ENCODE measurements at places on chromosomes 6 and 20.

GRCh38 chr6:40419377-40419776 lies 167.8 kb downstream of the LRFN2 start:
- no peak for DNase-seq

DNA sequence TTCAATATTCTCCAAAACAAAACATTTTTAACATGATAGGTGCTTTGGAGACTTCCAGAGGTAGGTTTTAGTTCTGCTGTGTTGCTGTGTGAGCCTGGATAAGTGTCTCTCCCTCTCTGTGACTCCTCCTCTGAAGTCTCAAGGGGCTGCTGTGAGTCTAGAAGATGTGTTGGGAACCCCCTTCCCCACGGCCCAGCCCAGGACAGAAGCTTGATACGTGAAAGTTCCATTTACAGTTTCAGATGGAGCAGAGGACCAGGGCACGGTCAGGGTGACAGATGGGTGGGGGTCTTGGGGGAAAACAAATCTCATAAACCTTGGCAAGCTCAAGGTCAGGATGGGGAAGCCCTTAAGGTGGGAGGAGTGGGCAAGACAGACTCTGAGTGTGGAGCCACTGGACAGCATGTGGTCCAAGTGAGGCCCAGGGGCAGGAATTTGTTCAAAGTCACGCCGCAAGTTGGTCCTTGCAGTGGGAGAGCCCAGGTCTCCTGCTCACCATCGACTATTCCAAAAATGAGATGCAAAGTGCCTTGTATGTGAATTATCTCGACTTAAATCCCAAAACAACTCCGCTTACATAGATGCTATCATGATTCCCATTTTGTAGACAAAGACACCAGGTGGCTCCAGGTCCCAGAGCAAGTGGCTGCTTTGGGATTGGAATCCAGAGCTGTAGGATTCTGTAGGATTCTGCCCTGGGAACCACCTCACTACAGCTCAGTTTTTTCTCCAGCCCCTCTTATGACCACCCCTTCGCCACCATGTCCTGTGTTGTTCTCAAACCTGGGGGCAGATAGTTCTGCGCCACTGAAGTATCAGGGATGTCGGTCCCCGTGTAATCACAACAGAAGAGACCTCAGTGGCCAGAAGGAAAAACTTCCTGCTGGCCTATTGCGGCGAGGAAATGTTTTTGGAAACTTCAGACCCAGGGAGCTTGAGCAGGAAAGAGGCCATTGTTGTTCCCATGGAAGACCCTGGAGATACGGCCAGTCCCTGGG lies 1.9 kb downstream of the TGM2 start:
- DNase-seq, result no peak

GRCh38 chr20:10077886-10078285 lies 43.1 kb downstream of the ANKEF1 start:
- no peak for DNase-seq

DNA sequence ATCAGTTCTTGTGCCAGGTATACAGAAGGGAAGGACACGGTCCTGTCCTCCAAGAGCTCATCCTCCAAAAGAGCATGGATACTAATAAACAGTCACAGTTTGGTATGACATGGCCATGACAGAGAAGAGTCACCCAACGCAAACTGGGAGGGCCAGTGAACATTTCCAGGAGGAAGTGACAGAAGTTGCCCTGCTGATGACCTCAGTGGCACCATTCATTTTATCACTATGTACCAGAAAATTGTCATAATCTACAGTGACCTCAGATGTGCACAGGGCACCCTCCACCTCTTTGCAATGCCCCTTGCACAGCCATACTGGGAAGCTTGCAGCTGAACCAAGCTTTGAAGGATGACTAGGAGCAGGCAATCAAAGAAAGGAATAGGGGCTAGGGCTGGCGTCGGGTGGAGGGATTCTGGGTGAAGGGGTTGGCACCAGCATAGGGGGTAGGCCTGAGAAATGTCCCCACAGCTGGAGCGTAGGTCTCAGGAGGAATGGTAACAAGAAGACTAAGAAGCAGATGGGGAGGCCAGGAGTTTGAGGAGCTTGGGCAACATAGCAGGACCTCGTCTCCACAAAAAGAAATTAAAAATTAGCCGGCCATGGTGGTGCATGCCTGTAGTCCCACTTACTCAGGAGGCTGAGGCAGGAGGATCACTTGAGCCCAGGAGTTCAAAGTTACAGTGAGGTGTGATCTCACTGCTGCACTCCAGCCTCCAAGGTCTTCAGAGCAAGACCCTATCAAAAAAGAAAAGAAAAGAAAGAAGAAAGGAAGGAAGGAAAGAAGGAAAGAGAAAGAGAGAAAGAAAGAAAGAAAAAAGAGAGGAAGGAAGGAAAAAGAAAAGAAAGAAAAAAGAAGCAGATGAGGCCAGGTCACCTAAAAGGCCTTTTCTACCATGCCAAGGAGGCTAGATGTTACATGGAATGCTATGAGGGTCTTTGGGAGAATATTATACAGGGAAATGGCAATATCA lies 65.3 kb upstream of the SNX9 start:
- no peak for DNase-seq

GRCh38 chr6:7773322-7773721 lies 47.4 kb downstream of the BMP6 start:
- no peak for DNase-seq

GRCh38 chr6:117128052-117128451 lies 137.3 kb upstream of the VGLL2 start:
- DNase-seq, result no peak

- DNase-seq, result no peak
Measured at GRCh38 chr6:132730560-132730959, 16.7 kb upstream of the VNN1 start.

DNA sequence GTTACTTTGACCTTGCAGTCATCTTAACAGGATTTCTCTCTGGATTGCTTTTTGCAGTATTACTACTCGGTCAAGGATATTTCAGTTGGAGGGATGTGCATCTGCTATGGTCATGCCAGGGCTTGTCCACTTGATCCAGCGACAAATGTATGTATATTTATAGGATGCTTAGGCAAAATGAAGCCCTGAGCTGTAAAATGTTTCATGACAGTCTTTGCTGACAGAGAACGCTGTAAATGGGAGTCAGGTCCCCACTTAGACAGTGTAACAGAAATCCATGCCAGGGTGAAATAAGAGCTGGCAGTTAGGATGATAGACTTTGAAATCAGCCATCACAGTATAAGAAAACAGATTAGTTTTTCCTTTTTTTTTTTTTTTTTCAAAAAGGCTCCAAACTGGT lies 264.0 kb downstream of the LAMA2 start:
- no peak for DNase-seq

- no peak for DNase-seq
Measured at GRCh38 chr20:58106143-58106750, 122.2 kb downstream of the ANKRD60 start.

DNA sequence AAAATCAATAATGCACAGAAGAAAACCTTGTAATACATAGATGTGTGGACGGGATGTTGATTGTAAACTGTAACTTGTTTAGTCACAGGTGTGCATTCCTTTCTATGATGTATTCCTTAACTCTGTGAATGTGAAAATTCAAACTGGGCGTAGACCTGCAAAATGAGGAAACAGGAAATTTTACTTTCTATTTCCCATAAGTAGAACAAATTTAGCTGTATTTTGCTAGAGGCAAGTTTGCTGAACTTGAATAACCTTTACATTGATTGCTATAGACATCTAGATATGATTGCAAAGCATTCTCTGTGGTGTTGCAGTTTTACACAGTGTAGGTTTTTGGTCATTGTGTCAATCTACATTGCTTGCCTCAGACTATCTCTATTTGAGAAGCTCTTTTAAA lies 368.4 kb upstream of the MAN1A1 start:
- DNase-seq, result no peak
